ENCODE measurements at places on chromosomes 2 and 18. TPM values are rescaled to one million over a fixed set of nuclear protein-coding genes. Genes with fewer than 3 reads are reported as not detected.

DNA sequence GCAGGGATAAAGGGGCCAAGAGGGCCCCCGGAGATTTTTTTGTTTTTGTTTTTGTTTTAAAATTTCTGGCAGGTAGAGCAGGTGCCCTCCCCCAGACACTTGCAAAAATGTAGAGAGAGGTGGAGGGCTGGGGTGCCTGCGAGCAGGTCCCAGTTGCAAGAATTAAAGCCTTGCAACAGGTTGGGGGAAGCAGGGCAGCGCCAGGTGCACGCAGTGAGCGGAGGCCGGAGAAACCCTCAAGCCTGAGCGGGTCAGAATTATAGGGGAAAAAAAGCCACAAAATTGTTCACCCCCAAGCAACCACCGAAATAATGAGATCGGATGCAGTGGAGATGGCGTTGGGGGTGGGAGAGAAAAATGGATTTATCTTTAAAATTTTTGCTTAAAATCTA lies 527 bp downstream of the IGFBP5 start:
- DNase-seq: no peak

DNA sequence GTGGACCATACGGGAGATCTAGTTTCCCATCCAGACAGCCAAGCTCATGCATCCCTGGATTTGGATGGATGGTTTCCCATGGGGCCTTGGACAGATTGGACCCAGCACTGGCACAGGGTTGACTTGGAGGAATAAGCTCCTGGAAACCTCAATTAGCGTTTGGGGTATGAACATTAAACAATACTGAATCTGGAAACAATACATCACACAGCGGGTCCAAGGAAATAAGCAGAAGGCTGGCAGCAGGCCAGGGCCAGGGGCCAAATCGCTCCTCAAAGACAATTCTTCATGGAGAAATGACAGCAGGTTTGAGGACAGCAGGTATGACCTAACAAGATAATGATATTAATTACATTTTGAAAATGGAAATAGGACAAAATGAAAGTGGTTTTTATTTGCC lies 540.6 kb downstream of the RIT2 start:
- no peak for DNase-seq

DNA sequence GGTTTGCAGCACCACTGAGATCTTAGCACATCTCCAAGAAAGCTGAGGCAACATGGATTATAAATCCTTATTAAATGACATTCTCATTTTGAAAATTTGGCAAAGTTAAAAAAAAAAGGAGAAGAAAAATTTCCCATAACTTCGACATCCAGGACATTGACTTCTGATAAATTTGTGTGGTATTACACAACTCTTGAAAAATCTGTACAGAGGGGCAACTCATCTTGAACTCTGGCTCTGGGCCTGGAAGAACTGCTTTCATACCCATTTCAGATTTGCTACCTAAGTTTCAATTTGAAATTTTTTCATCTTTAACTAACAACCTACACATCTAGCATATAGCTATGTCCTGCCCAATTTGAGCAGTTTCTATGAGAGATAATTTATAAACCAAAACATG lies 118.0 kb upstream of the UGP2 start:
- DNase-seq: no peak

GRCh38 chr2:237149425-237149824 lies 63.7 kb downstream of the COPS8 start:
- DNase-seq: peak; percentile 23

INO80C gene
- 9.0 TPM for total RNA-seq

DNA sequence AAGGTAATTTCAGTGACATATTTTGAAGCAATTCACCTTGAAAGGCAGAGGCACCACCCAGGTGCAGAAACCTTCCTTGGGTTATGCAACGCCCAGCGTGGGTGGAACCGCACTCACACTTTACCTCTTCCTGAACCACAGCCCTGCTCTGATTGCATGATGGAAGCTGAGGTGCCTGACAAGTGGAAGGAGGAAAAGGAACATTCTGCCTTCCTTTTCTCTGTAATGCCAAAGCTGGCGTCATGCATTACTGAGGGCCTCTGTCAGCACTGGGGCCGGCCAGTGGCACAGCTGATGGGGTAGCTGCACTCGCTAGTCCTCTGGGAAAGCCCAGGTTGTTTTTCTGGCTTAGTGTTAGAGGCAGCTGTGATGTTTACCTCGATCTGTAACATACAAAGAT lies 266.5 kb downstream of the NEDD4L start:
- DNase-seq: no peak

GRCh38 chr2:150549381-150549780 lies 61.9 kb upstream of the RND3 start:
- no peak for DNase-seq

GRCh38 chr2:239471011-239471792 lies 70.4 kb upstream of the HDAC4 start:
- no peak for DNase-seq
